Karpas-422 (cell line): ENCODE measurements at places on chromosomes 6 and 20. TPM values are rescaled to one million over a fixed set of nuclear protein-coding genes. Genes with fewer than 3 reads are reported as not detected.

GRCh38 chr20:60246751-60247150, 288.5 kb downstream of the CDH26 start:
- DNase-seq: no peak

DNA sequence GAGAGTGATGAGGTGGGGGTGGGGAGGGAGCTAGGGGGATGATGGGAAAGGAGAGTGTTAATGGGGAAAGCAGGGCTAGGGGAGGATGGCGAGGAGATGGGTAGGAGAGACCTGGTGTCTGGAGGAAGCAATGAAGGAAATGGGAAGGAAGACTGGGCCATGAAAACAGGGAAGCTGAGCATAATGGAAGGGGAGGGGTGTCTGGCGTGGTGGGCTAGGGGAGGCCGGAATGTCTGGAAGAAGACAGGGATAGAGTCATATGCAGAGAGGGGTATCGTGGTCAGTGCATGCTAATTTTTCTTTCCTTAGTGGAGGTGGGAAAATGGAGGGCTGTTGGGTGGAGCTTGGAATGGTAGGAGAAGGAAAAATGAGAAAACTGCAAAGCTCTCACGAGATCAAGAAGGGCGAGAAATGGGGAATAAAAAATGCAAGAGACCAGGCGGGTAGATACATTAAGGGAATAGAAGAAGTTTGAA, 423 bp downstream of the KLHDC3 start:
- peak; percentile 54 for DNase-seq

GRCh38 chr6:53854843-53855567, 60.2 kb downstream of the LRRC1 start:
- no peak for DNase-seq

DNA sequence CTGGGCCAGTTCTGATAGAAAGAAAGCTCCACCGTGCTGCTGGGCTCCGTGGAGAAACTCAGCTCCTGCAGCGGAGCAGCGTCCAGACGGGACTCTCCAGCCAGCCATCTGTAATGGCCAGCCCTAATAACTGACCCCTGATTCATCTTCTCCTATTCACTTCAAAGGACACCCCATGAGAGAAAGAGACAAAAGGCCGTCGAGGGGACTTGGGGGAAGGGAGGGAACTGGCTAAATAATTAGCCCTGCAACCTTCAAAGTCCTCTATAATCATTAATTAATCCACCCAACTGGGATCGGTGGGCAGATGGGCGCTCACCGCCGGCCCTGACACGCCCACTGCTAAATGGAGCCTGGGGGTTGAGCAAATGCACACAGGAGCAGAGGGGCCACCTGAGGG, 512.4 kb downstream of the CD83 start:
- DNase-seq: no peak

- no peak for DNase-seq
Measured at GRCh38 chr6:77650098-77650663, 2.7 kb upstream of the MEI4 start.

DNA sequence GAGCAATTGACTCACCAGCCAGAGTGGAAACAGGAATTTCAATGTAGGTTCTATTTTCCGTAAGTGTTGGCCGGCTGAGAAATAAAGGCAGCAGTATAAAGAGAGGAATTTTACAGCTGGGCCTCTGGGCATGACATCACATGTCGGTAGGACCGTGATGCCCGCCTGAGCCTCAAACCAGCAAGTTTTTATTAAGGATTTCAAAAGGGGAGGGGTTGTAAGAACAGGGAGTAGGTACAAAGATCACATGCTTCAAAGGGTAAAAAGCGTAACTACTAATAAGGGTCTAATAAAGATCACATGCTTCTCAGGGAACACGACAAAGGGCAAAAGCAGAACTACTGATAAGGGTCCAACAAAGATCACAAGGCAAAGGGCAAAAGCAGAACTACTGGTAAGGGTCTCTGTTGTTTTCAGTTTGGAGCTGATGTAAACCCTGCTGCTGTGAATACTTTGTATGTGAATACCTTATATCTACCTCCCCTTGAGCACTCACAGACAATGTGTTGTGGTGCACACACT, 9.0 kb upstream of the TULP4 start:
- DNase-seq: no peak

- no peak for DNase-seq
Measured at GRCh38 chr6:22784601-22785410, 215.4 kb downstream of the HDGFL1 start.

GRCh38 chr20:47970282-47970903, 185.1 kb upstream of the SULF2 start:
- no peak for DNase-seq

GRCh38 chr6:79863566-79863965, 83.8 kb downstream of the ELOVL4 start:
- DNase-seq: no peak

GRCh38 chr6:157832250-157832967, 9.4 kb downstream of the SNX9 start:
- DNase-seq: no peak

The FAM209B gene
- total RNA-seq: 0.60 TPM in 1 of 2 replicates, not detected in the other

- DNase-seq: no peak
Measured at GRCh38 chr20:24018796-24019195, 30.2 kb upstream of the GGTLC1 start.

- DNase-seq: no peak
Measured at GRCh38 chr6:77424761-77425160, 38.5 kb downstream of the HTR1B start.

The GFRA4 gene
- not detected in 2 replicates for total RNA-seq

DNA sequence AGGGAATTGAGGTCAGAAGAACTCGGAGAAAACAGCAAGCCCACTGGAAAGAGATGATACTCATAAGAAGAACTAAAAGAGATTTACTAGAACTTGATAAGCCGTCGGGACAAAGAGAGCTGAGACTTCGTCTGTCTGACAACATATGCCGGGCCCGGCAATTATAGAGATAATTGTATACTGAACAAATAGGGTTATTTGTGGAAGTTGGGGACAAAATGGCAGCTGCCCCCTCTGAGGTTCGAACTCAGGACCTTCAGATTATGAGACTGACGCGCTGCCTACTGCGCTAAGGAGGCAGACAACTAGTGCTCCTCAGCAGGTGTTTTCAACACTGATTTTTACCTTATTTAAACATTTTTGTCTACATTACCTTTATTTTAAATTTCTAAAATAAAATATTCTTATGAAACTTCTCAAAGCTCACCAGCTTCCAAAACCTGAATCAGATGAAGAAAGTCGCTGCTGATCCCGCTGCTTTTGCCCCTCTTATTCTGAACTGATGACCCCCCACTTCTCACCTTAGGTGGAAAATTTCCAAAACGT, 29.3 kb upstream of the TRIM27 start:
- peak; percentile 88 for DNase-seq

GRCh38 chr6:36242161-36242560, 27.7 kb upstream of the PNPLA1 start:
- DNase-seq: no peak

The NOX3 gene
- not detected in 2 replicates for total RNA-seq

GRCh38 chr6:134317471-134318131, at the start of gene SGK1:
TSS of gene SGK1 (minus strand) at chr6:134318112. CDS start at chr6:134317460, 652 bp downstream.
- DNase-seq: no peak

- DNase-seq: no peak
Measured at GRCh38 chr6:17630511-17631073, 30.5 kb downstream of the FAM8A1 start.

The EHMT2 gene
- 40.0 and 79.0 TPM in 2 replicates for total RNA-seq

GRCh38 chr20:63789836-63790571, 41.1 kb downstream of the ZBTB46 start:
- no peak for DNase-seq

GRCh38 chr6:110882274-110882619, 7.7 kb downstream of the AMD1 start:
- no peak for DNase-seq

The CEP85L gene
- 4.8 and 11.9 TPM in 2 replicates for total RNA-seq

The SRSF12 gene
- total RNA-seq: not detected in 2 replicates

- DNase-seq: no peak
Measured at GRCh38 chr6:145531822-145532221, 203.5 kb downstream of the EPM2A start.

- DNase-seq: no peak
Measured at GRCh38 chr20:41497186-41497895, 120.8 kb downstream of the CHD6 start.

DNA sequence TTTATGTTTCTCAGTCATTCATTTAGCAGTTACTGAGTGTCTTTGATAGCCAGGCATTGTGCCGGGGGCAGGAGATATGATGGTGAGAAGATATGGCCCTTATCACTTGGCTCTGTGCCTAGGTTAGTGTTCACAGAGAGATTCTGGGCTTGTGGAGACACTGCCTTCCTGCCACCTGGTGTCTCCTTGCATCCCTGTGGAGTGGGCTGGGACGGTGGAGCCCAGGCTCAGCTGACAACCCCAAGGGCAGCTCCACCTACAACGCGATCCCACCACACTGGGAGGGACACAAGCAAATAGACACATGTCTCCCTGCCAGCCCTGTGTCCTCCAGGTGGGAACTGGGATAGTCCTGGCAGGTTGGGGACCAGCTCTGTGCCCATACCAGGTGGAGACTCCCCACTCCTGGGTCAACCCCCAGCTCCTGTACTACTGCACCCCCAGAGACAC, 30.3 kb upstream of the VEGFA start:
- no peak for DNase-seq

GRCh38 chr6:99604166-99605073, 2.2 kb upstream of the PRDM13 start:
- no peak for DNase-seq

GRCh38 chr20:33463332-33464101, 20.0 kb upstream of the SNTA1 start:
- DNase-seq: no peak
